ENCODE measurements at places on chromosomes 2 and 18.

DNA sequence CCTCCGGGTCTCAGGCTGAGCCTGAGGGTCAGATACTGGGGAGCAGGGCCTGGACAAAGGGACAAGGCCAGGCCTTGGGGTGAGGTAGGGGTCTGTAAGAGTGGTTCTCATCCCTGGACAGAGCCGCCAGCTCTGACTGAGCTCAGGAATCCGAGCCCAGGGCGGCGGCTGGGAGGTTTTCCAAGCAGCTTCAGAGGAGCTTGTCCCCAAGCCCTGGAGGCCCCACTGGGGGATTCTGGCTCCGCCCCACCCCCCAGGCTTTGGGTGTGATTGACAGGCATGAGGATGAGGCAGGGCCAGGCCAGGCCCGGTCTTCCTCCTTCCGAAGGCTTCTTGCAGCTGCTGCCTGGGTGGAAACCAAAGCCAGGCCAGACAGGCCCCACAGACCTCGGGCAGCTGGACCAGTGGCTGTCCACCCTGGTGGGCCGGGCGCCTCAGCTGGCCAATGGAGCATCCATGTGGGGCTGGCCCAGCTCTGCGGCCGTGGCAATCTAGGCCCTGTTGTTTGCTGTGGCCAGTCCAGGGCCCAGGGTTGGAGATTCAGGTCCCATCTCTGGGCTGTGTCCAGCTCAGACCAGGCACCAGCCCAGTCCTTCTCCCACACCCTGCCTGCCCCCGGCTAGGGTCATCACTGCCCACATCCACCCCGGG, 23.1 kb upstream of the GPC1 start:
- no peak for DNase-seq

DNA sequence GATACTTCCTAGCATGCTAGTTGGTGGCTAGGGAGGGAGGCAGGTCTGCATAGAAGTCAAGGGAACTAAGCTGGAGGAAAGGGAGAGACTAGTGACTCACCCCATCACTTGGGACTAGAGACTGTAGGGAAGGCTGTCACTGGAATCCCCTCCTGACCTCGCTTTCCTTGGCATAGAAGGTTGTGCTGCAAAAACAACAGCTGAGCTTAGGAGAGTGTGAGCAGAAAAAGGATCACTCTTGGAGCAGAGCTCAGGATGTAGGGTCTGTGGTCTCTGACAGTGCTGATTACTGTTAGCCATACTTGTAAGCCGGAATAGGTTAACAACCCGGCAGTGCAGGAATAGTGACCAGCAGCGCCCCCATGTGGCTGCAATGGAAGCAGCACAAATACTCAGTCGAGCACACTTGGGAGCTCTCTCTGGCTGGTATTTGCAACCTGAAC, 66.9 kb upstream of the SMAD2 start:
- peak; percentile 62 for DNase-seq

DNA sequence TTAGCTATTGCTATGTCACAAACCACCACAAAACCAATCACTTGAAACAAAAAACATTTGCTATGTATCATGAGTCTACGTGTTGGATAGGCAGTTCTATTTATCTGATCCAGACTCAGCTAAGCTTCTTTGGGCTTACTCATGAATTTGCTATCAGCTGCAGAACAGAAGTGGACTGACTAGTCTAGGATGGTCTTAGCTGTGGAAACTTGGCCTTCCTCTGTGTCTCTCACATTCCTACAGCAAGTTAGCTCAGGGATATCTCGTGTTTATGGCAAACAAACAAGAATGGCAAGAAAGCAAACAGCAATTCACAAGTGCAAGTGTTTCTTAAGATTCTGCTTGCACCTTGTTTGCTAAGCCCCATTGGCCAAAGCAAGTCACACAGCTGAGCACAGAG, 288.0 kb upstream of the TNP1 start:
- DNase-seq = no peak

GRCh38 chr2:9654452-9655100, 23.8 kb upstream of the YWHAQ start:
- no peak for DNase-seq

DNA sequence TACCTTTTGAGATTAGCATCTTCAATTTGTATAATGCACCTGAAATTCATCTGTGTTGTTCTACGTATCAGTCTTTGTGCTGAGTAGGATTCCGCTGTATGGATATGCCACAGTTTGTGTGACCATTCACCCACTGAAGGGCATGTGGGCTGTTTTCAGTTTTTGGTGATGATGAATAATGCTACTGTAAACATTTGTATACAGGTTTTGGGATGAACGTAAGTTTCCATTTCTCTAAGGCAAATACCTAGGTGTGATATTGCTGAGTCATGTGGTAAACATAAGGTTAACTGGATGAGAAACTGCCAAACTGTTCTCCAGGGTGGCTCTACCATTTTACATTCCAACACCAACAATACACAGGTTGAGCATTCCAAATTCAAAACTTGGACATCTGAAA, 35.1 kb downstream of the CABYR start:
- DNase-seq = no peak

DNA sequence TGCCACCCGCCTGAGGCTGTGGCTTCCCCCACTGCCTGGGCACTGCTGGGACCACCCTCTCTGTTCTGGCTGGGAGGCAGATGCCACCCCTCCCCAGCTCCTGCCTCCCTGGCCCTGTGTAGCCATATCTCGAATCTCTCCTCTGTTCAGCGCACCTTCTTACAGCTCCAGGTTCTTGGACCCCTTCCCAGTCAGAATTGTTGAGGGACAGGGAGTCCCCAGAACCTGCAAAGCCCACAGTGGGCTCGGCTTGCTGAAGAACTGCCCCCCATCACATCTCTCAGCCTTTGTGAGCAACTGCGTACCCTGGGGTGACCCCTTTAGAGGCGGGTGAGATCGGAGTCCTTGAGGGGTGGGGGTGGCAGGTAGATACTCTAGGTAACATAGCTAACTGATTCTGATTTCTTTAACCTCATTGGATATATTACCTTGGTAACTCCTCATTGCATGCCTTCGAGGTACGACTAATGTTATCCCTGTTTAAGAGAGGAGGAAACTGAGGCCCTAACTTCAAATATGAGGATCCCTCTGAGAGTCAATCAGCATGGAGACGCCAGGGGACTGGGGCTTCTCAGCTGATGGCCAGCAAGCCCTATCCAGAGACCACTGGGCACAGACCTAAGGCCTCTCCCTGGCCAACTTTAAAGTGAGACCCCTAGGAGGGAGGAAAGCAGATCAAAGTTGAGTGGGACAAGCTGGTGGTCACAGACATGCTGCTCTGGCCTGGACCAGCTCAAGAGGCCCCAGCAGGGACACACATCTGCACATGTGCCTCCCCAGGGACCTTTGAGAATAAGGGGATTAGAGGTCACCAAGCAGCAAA, 101.3 kb downstream of the CAPN13 start:
- DNase-seq = no peak

DNA sequence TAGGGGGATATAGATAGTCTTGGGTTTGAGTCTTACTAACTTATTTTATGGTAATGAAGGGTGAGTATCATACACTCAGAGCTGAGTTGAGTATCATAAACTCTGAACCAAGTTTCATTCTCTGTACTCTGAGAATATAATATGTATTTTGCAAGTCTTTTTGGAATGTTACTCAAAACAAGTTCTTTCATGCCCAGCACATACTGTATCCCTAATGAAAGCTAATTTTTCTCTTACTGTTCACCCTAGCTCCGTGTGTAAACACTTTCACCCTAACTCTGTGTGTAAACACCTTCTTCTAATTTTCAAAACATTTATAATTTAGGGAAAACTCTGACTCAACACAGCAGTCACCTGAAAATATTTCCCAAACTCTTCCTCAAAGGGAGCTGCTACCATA, 29.7 kb upstream of the CHST9 start:
- DNase-seq = no peak

DNA sequence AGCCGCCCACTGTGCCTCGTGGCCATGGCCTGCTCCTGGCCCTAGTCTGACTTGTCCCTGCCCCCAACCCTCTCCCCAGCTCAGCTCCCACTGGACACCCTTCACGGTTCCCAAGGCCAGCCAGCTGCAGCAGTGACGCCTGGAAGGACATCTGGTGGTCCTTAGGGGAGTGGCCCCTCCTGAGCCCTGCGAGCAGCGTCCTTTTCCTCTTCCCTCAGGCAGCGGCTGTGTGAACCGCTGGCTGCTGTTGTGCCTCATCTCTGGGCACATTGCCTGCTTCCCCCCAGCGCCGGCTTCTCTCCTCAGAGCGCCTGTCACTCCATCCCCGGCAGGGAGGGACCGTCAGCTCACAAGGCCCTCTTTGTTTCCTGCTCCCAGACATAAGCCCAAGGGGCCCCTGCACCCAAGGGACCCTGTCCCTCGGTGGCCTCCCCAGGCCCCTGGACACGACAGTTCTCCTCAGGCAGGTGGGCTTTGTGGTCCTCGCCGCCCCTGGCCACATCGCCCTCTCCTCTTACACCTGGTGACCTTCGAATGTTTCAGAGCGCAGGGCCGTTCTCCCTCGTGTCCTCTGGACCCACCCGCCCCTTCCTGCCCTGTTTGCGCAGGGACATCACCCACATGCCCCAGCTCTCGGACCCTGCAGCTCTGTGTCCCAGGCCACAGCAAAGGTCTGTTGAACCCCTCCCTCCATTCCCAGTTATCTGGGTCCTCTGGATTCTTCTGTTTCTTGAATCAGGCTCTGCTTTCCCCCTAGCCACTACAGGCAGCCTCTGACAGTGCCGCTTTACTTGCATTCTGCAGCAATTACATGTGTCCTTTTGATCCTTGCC, 35.8 kb downstream of the ANO7 start:
- no peak for DNase-seq

DNA sequence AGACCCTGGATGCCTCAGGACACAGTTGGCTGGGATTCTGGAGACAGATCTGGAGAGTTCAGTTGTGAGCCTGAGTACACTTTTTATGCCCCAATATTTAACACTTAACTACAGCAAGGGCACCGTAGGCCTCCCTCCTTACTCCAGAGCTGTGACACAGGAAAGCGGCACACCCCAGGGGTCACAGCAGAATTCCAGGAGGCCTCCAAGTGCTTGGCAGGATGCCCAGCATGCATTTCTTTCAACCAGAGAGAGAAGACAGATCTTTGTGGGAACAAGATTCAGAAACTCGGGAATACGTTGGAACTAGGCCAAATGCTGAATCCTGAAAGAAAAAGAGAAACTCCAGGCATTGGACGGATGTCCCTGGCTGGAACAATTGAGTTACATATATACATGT, 199.2 kb upstream of the NT5C1B start:
- no peak for DNase-seq

- DNase-seq = no peak
These were observed 433.7 kb upstream of the TRIB2 start for GRCh38 chr2:12282780-12283695.

GRCh38 chr2:240390091-240391073, 45.1 kb upstream of the GPC1 start:
- DNase-seq = no peak

DNA sequence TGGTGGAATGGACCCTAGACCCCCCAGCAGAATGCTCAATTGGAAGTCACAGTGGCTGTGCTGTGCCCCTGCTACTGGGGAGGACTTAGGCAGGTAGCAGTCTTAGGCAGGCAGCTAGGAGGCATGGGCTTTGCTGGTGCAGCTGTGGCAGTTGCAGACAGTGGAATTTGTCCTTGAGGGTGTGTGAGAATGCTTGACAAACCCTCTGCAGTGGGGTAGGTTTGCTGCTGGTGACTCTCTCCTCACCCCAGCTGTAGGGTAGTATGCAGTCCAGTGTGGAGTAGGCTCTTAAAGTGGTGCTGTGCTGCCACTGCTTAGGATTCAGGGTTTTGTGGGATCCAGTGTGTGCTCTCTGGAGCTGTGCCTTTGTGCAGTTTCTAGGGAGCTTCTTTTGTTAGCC, 61.3 kb downstream of the NUP35 start:
- no peak for DNase-seq

DNA sequence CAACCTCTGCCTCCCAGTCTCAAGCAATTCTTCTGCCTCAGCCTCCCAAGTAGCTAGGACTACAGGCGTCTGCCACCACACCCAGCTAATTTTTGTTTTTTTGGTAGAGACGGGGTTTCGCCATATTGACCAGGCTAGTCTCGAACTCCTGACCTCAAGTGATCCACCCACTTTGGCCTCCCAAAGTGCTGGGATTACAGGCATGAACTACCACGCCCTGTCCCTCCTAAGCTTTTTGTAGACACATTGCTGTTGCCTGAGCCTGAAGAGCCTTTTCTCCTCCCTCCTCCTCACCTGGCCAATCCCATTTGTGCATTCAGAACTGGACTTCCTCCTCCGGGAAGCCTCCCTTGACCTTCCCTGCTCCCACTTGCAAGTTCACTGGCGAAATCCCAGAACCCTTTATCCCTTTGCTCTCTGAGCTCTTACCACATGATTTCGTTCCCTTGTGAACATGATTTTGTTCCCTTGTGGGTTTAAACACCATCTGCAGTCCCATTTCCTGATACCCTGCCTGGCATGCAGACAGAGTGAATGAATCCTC, 2.6 kb downstream of the C2orf72 start:
- DNase-seq = no peak

GRCh38 chr2:144227427-144228105, 292.4 kb downstream of the ZEB2 start:
- no peak for DNase-seq
